ENCODE measurements at places on chromosomes 12 and 14.

DNA sequence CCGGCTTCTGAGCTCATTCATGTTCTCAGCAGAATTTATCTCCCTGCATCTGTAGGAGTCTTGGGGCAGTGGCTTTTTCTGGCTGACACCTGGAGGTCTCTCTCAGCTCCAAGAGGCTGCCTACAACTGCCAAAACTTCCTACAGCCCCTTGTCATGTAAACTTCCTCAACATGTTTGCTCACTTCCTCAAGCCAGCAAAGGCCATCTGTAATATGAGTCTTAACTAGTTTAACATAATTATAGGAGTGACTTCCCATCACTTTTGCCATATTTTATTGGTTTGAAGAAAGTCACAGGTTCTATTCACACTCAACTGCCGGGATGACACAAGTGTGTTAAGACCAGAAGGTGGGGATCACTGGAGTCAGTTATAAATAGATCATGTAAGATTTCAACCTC lies 194.0 kb downstream of the VRK1 start:
- DNase-seq, result no peak

- no peak for DNase-seq
Measured at GRCh38 chr12:62720025-62720424, 214.9 kb downstream of the PPM1H start.

GRCh38 chr12:112148031-112148513 lies 22.7 kb downstream of the TRAFD1 start:
- DNase-seq, result no peak

DNA sequence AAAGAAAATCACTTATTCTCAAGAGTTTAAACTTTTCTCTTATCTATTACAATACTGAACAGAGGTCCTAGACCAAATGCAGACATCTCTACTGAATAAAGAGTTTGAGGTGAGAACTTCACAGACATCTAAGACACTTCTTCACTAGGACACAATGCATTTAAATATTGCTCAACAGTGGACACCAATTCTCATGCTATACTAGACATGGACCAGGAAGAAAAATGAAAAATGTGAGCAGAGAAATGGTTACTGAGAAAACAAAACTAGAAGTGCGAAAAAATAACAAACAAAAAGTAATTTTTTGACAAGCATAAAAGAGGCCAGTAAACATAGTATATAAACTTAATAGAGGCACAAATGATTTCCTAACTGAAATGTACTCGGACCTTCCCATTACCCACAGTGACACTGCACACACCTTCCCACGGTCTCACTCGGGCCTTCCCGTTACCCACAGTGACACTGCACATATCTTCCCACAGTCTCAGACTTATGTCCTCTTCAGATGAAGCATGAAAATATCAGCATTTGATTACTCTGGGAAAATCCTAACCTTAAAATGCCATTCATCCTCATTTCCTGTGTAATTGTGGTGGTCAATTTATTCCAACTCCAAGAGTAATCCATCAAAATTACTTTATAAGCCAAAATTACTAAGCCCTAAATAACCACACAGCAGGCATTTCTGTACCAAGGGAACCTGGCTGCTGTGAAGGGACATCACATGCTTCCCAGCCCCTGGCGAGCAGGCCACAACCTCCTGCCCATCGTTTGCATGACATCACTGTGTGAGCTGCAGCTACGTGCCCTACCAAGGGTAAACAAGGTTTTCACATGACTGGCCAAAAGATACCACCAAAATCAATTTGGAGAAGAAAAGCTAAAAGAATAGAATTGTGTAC lies 6.4 kb downstream of the SLC15A4 start:
- DNase-seq, result no peak

DNA sequence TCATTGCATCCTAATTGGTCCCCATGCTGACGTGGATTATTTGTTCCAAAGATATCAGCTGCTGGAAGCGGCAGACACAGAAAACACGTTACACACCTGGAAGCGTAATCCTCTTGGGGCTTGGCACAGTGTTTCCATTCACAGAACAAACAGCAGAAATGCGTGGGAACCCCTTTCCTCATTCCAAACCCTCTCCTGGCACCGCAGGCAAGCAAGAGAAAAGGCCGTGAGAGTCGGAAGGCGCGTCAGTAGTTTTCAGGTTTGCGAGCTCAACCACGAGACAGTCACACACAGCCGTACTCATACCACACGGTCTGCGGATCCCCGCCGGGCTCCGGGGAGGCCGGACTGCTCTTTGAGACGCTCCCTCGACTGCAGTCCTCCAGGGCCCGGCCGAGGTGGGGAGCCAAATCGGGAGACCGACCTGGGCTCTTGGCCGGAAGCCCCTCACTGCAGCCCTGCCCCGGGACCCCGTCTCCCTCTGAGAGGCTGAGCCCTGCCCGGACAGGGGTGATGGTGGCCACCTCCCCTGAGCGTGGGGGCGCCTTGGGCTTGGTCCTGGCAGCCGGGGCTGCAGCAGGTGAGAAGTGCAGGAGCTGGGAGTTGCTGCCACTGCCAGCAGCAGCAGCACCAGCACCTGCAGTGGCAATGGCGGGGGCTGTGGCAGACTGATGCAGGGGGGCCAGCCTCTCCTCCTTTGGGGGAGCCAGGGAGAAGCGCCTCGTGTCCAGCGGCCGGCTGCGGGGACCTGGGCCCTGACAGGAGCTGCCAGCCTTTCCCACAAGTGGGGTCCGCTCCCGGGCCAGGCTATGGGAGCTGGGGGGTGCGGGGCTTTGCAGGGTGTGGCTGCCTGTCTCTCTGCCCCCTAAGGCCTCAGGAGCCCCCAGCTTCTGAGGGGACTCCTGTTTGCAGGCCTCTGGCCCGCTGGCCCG lies 28.1 kb upstream of the GPR68 start:
- DNase-seq, result peak; percentile 37

GRCh38 chr12:104358353-104359003 lies 54.9 kb downstream of the EID3 start:
- peak; percentile 10 for DNase-seq

- DNase-seq, result no peak
Measured at GRCh38 chr12:117582135-117582784, 220.8 kb upstream of the NOS1 start.

DNA sequence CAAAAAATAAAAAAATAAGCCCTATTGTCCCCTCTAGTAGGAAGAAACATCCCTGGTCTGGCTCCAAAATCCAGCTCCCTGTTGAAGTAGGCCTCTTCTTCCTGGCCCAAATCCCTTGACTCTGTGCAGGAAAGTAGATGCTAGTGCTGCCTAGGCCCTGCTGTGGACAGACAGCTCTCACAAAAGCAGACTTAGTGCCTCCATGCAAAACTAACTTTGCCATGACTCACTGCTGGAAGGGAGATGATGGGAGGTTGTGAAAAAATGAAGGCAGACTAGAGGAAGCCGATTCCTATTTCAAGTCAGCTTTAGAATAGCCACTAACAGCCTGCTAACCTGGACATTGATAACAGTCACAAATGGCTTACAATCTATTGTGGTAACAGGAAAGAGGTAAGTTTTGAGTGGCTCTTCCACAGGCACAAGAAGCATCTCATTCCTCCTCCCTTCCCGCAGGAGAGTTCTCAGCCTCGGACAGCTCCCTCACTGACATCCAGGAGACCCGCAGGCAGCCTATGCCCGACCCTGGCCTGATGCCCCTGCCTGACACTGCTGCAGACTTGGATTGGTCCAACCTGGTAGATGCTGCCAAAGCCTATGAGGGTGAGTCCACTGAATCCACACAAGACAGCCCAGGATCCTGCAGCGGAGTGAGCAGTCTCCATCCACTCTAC lies 198.9 kb upstream of the RGS6 start:
- DNase-seq, result no peak

- DNase-seq, result peak; percentile 73
Measured at GRCh38 chr12:12357719-12358461, 1.0 kb downstream of the BORCS5 start.

DNA sequence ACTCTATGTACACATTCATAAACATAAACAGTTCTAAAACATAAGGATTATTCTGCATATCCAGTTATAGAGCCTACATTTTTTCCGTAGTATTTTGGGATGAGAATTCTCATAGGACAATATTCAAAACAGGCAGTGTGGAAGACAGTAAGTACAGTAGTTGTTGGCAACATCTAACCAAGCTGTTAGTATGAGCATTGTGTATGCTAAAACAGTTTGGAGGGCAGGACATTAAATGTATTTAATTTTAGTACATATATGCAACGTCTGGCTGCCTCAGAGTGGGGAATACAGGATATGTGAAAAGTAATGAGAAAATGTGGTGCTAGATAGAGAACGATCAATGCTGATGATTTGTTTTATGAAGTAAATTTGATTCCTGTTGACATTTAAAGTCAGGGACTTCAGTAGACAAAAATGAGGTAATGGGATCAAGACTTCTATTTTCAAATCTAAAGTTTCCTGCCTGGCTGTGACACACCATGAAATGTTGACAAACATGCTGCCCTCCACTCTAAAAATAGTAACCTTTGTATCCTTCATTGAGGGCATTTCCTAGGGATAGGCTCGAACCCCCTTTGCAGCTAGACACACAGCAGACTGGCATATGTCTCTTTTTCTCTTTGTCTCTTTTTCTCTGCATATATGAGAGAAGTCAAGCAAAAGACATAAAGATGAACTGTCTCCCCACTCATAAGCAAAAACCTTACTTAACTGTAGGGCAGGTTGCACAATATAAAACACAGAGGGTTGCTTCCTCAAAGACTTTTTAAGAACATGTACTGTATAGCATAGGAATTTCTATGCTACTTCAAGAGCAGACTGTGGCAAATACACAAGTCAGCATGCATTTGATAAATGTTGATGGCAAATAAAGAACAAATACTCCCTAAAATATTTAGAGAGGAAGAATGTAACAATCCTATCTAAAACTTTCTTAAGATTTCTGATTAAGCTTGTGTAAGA lies 75.5 kb upstream of the GTF2A1 start:
- no peak for DNase-seq

All from NCI-H1092 treated with DMSO at 0.1 percent for 48 hours (cell line).